ENCODE measurements at places on chromosomes 6 and 20.

DNA sequence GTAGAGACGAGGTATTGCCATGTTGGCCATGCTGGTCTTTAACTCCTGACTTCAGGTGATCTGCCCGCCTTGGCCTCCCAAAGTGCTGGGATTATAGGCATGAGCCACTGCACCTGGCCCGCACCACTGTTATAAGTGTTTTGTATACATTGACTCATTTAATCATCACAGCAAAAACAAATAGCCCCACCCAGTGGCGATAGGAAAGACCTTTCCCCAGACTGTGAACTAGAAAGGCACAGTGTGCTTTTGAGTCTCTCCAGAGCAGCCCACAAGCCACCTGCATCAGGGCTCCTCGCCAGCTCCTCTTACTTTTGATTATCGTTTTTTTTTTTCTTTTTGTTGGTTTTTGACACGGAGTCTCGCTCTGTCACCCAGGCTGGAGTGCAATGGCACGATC, 27.9 kb upstream of the ZFP64 start:
- DNase-seq: peak; percentile 18

DNA sequence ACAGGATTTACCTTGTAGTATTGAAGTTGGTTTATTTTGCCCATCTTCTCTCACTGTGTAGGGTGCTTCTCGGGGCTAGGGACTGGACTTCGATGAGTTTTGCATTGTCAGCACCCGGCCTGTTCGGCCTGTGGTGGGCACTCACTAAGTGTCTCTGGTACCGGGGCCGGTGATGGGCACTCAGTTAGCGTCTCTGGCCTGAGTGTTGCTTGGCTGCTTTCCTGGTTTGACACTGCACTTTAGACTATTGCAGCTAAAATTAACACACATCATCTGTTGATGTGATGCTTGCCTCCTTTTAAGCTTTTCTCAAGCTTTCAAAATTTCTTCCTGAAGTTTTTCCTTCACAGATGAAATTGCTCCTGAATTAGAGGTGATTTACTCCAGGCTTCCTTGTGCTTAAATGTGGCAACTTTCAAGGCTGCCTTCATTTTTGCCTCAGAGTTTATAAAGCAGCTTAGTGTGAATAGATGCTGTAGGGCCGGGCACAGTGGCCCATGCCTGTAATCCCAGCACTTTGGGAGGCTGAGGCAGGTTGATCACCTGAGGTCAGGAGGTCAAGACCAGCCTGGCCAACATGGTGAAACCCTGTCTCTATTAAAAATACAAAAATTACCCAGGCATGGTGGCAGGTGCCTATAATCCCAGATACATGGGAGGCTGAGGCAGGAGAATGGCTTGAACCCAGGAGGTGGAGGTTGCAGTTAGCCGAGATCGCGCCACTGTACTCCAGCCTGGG, 41.7 kb upstream of the TULP4 start:
- DNase-seq: no peak

GRCh38 chr6:160520043-160520904, 143.8 kb downstream of the LPA start:
- DNase-seq: peak; percentile 20

GRCh38 chr6:12026120-12026519, 14.0 kb downstream of the HIVEP1 start:
- DNase-seq: no peak

DNA sequence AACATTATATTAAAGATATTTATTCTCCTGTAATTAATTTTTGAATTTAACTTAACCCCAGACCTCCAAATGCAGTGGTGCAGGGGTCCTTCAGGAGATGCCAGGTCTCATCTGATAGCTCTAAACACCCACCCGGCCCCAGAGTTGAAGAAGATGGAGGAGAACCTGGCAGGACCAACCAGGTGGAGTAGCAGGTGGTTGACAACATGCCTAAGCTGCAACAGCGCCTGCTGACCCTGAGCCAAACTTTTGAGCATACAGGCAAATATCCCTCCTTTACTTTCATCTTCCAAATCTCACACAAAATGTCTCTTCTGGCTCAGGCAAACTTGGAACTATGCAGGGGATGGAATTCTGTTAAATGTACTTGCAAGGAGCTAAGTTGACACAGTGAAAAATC, 145.3 kb upstream of the TCF21 start:
- no peak for DNase-seq

DNA sequence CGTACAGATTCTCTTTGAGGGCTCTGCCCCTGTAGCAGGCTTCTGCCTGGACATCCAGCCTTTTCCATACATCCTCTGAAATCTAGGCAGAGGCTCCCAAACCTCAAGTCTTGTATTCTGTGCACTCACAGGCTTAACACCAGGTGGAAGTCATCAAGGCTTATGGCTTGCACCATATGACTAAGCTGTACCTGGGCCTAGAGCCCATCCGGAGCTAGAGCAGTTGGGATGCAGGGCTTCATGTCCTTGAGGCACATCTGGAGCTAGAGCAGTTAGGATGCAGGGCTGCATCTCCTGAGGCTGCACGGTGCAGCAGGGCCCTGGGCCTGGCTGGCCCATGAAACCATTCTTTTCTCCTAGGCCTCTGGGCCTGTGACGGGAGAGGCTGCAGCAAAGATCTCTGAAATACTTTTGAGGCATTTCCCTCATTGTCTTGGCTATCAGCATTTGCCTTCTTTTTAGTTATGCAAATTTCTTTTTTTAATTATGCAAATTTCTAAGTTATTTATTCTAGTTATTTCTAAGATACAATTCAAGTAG, 98.7 kb downstream of the CD24 start:
- no peak for DNase-seq

DNA sequence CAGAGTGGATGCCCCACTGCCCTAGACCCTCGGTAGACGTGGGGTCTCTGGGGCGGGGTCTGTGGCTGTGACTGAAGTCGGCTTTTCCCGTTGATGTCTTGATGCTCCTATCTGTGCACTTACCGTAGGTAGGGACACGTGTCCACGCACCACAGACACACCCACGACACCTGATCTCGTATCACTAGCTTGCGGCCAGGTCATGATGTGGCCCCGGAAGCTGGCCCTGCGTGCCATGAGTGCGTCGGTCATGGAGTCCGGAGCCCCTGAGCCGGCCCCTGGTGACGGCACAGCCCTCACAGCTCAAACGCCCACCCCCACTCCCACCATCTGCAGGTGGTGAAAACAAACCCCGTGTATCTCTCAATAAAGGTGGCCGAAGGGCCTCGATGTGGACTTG, 33.9 kb upstream of the MRGBP start:
- no peak for DNase-seq

DNA sequence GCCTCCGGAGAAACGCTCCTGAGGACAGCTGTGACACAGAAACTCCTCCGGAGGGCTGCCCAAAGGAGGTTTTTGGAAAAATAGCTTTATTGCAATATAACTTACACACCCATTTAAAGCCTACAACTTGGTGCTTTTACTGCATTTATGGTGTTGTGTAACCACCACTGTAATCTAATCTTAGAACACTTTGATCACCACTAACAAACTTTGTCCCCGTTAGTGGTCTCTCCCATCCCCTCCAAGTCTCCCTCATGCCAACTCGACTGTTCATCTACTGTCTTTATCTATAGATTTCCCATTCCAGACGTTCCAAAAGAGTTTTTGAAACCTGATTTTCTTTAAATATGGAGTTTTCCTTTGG, 62.8 kb downstream of the SYNJ2 start:
- DNase-seq: no peak

DNA sequence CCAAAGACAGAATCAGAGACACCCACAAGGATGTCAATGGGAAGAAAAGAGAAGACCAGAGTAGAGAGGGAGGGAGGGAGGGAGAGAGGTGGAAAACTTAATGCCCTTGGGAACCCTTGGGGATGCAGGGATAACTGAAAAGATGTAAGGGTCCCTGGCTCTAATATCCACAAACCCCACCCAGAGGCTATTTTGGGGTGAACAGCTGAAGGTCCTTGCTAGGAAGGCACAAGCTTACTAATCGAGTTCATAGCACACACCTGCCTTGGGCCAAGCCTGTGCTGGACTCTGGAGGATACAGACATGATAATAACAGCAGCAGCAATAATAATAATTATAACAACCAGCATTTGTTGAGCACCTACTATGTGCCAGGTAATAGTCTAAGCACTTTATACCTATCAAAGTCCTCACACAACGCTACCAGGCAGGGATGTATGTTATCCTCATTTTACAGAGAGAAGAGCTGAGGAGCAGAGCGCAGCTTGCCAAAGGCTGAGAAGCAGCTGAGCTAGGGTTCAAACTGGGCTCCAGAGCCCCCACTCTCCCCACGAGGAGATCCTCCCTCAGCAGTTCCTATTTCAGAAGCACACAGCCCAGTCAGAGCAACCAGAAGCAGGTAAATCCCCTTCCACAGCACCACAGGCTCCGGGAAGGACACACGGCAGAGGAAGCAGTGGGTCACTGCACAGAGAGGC, 174.2 kb downstream of the ANKRD60 start:
- DNase-seq: no peak

DNA sequence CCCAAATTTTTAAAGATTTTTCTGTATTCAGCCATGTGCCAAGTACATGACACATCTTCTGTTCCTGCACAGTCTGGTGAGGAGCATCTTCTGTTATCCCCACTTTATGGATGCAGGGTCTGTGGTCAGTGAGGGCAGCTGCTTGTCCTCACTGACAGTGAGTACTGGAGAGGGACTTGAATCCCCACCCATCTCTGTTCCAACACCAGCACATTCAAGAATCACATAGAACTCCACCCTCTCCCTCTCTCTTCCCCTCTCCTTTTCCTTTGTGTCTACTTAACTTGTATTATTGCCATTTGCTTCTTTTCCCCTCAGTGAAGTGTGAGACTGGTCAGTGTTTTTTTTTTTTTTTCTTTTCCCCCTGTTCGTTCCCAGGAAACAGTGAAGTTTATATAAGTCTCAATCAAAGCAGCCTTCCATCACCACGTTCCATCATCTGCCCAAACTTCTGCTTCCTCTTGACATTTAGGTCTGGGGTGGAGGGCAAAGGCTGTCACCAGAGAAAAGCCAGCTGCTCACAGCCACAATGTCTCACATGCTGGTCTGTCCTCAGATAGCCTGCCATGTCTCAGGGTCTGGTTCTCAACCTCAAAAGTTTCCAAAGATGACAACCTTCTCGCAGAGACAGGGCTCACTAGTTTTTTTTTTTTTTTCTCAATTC, 110.0 kb upstream of the SSTR4 start:
- no peak for DNase-seq

- no peak for DNase-seq
Observed at GRCh38 chr6:110938171-110938570, 20.3 kb upstream of the GTF3C6 start.

GRCh38 chr6:71123051-71123450, 165.6 kb upstream of the OGFRL1 start:
- DNase-seq: no peak

DNA sequence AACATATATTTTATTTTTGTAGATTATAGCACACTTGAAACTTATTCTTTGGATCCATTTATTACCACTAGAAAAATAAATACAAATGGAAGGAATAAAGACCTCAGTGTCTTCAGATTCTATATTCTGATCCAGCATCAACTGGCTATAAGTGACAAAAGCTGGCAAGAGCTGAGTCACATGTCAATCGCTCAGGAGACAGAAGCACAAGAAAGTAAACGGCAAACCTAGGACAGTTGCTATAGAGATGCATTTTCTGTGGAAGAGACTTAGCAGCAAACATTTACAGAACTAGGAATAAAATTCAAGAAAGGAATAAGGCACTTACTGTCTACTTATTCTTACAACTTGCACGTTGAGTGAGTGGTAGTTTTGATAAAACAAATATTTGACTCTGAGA, 230.4 kb downstream of the CLVS2 start:
- DNase-seq: no peak

- no peak for DNase-seq
Observed at GRCh38 chr20:16922834-16923233, 174.7 kb downstream of the OTOR start.

DNA sequence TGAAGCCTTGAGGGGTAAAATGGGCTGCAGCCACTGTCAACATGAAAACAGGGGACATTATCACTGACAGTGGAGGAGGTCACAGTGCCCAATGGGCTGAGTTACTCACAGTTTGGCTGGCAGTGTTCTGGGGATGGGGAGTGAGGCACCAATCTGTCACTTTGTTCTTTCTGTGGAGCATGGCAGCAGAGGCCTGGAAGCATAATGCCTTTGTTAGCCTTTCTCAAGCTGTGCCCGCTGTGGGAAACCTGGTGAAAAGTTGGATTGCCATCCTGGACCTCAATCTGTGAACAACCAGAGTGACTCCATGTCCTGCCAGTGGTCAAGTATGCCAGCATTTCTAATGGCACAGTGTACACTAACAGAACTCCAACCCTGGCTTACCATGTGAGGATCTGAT, 143.6 kb downstream of the OR2B2 start:
- DNase-seq: no peak

DNA sequence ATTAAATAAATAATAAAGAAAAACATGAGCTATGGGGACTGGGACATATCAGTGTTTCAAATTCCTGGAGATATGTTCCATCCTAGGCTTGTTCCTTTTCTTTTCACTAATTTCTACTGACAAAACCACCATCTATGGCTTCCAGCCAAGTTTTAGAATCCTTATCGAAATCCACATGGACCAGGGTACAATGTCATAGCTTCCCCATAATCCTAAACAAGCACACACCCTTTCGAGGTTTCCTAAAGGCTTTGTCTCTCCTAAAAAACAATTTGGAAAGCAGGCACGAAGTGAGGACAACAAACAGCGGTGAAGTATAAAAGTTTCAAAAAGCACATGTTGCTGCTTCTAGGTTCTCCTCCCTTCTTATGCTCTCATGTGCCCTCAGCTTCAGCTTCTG, 13.3 kb upstream of the DST start:
- DNase-seq: no peak

DNA sequence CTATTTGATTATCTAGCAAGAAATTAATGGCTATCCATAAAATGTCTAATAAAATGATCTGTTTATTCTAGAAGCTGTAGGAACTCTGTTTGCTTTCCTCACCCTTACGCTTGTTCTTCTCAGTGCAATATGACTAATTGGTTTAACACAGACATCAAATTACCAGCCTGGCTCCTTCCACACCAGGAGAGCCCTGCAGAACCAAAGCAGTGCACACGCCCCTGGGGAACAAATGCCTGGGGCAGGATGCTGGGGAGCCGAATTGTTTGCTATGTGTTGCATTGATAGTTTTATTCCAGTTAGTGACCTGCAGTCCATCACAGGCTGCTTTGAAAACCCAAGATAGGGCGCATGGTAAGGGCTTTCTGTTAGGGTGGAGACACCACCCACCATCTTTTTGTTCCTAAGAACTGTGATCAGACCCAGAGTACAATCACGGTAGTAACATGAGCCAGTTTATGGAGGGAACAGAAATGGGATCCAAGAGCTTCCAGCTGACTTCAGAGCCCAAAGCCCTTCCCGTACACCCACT, 126.4 kb upstream of the CD93 start:
- no peak for DNase-seq

GRCh38 chr6:79427721-79428120, 109.5 kb downstream of the LCA5 start:
- no peak for DNase-seq

GRCh38 chr6:125310994-125311649, 9.4 kb upstream of the HDDC2 start:
- DNase-seq: peak; percentile 77
